ENCODE measurements at places on chromosomes 6 and 20.

- no peak for DNase-seq
Observed at GRCh38 chr6:38836585-38836984, 121.5 kb downstream of the DNAH8 start.

DNA sequence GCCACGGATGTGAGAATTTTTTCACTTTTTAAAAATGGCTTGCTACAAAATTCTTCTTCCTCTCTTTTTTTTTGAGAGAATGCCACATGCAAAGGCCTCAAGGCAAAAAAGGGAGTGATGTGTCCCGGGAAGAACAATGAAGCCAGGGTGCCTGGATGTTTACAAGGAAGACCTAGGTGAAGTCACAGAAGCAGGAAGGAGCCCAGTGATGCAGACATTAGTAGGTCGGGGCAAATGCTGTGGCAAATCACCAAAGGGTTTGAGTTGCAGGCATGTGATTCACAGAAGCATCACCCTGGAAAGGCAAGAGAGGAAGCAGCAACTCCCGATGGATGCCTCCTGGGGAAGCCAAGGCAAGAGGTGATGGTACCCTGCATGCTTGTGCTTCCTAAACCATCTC, 46.8 kb downstream of the FARS2 start:
- no peak for DNase-seq

- no peak for DNase-seq
Observed at GRCh38 chr20:48932375-48932941, 10.9 kb downstream of the ARFGEF2 start.

DNA sequence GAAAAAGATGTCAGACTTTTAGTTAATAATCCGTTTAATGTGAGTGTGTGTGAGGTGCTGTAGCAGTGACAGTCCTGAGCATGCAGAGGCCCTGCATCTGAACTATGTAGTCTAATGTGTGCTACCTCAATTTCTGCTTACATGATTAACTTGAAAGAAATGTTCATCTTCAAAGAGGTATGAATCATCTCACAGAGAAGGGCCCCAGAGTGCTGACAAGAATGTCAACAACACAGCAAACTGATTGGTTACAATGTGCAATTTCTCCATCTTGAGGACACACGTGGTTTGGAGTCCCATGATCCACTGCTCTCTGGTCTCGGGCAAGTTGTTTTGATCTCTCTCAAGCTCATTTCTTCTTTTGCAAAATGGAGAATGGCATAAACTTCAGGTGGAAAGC, 61.7 kb upstream of the EMILIN3 start:
- DNase-seq, result no peak

DNA sequence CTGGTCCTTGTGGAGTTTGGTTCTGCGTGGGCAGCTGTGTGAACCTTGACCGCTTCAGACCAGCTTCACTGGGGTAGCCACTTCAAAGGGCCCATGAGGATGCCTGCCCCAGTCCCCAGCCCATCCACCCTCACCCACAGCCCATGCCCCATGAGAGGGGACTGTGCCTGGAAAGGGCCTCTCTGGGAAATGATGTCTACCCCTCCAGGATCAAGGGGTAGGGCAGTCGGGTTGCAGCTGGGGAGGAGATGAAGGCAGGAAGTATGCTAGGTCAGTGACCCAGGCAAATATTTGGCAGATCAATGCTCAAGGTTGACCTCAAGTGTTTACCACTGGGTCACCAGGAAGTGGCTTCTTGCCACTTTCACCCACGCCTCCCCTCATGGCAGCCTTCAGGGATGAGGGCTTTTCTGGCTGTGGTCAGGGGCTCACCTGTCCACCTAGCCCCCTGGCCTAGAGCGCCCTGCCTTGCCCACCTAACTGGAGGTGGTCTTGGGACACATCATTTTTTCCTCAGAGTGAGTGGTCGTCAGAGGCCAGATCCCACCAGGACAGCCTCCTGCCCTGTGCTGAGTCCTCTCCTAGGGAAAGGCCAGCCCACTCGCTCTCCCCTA, 109.5 kb downstream of the SNX5 start:
- no peak for DNase-seq

All from NCI-H187 (cell line).